ENCODE measurements at places on chromosomes 6 and 20. TPM values are rescaled to one million over a fixed set of nuclear protein-coding genes. Genes with fewer than 3 reads are reported as not detected.

DNA sequence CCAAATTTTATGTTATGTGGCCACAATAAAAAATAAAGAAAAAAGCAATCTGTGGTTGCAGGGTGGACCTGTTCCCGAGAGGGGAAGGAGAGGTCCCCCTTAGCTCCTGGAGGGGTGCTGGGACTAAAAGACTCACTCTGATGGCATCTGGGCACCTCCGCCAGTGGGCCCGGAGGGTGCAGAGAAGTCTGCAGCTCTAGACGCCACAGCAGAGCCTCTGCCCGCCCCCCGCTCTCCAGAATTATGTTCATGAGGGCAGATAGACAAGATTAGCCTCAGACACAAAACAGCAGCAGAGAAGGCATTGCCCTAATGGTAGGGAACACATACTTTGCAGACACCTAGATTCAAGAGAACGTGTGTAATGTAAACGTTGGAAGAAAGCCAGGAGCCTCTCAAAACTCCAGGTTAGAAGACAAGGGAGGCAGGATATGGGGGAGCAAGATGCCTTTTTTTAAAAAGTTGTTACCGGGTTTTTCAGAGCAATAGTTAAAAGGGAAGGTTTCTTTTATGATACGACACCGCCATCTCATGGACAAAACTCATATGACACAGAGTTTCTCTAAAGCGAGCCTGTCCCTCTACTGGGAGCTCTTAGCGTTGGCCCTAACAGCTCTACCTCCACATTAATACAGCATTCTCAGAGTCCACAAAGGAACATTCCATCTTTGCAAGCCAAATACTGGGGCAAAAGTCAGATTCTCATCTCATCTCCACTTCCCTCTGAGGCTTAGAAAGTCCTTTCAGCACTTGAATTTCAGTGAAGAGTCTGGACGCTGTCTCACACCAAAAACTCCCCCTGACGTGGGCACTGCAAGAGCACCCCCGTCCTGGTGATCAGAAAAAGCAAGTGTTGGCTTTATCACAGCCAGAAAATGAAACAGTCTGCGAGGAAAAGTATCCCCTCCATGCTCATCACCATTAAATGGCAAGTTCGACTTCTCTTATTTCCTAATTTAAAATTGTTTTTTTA, 47.2 kb downstream of the FOXF2 start:
- H3K27ac ChIP-seq, result no peak overlapping the region
- no peaks in the 10 kb centered on the region for H3K4me1 ChIP-seq
- no peaks in the 10 kb centered on the region for H3K36me3 ChIP-seq

- H3K4me1 ChIP-seq, result peaks cover 20% of the 10 kb centered on the region
- H3K27ac ChIP-seq, result no peak overlapping the region
- DNase-seq, result no peak
- H3K36me3 ChIP-seq, result no peaks in the 10 kb centered on the region
- H3K27me3 ChIP-seq, result no peaks in the 10 kb centered on the region
These were observed 3.2 kb downstream of the SULF2 start for GRCh38 chr20:47782076-47782475.

The POU3F2 gene
- polyA plus RNA-seq, result 0.32 TPM

GRCh38 chr6:124682751-124683150, 279.5 kb upstream of the RNF217 start:
- no peaks in the 10 kb centered on the region for H3K27me3 ChIP-seq
- no peaks in the 10 kb centered on the region for H3K36me3 ChIP-seq
- H3K27ac ChIP-seq, result no peak overlapping the region

The XKR7 gene
- 0.96 TPM for polyA plus RNA-seq

- peaks cover 25% of the 10 kb centered on the region for H3K4me1 ChIP-seq
- no peaks in the 10 kb centered on the region for H3K27me3 ChIP-seq
- H3K27ac ChIP-seq, result peak overlapping the region; percentile 39
- no peak for DNase-seq
These were observed 567.9 kb upstream of the CITED2 start for GRCh38 chr6:139942331-139942730.

The SPEF1 gene
- 28.8 TPM for polyA plus RNA-seq

DNA sequence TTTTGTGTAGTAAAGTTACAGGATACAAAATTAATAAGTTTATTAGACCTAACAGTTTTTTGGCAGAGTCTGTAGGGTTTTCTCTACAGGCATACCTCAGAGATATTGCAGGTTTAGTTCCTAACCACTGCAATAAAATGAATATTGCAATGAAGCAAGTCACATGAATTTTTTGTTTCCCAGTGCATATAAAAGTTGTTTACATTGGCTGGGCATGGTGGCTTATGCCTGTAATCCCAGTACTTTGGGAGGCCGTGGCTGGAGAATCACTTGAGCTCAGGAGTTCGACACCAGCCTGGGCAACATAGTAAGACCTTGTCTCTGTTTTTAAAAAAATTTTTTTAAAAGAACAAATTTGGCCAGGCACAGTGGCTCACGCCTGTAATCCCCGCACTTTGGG, 16.0 kb downstream of the C6orf52 start:
- H3K4me1 ChIP-seq, result no peaks in the 10 kb centered on the region
- no peak overlapping the region for H3K27ac ChIP-seq

DNA sequence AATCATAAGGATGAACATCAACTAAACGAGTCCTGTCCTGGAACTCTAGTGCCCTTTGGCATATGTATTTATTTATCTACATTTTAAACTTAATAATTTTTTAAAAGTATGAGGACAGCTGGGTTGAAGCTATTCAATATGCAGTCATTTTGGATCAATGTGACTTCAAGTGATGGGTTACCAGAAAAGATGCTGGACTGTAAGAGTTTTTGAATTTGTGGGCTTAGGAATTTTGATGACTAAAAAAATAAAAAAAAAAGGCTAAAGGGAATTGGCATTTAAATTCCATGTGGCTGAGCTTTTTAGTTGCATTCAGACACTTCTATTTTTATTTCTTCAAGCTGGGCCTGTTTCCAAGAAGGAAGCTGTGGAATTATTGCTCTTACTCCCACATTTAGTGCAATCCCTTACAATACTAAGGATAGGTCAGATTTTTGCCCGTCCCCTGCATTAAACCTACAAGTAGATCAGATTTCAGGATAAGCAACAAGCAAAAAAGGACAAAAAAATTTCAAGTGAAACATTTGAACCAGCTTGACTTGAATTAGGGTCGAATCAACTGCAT, 704.2 kb upstream of the CITED2 start:
- H3K36me3 ChIP-seq, result no peaks in the 10 kb centered on the region
- H3K4me3 ChIP-seq, result no peak overlapping the region
- H3K27ac ChIP-seq, result peak overlapping the region; percentile 82
- peaks cover 27% of the 10 kb centered on the region for H3K4me1 ChIP-seq

The AKIRIN2 gene
- polyA plus RNA-seq, result 65.2 TPM

The TRIM15 gene
- 1.1 TPM for polyA plus RNA-seq

DNA sequence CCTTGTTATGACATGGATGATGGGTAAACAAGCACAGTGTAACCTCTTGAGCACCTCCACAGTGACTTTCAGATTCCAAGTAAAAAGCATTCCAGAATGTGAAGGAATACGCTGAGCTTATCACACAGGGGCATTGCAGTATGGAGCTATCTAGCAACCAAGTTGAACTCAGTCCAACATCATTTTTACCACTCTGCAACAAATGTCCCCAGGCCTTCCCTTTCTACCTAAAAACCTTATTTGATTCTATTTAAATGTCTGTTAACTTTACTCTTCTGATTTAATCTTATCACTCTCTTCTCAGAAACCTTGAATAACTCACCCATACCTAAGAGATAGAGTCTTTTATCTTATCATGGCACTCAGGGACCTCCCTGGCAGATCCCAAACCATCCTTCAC, 195.8 kb upstream of the CDYL start:
- no peak overlapping the region for H3K27ac ChIP-seq
- H3K4me3 ChIP-seq, result no peak overlapping the region
- peaks cover 5% of the 10 kb centered on the region for H3K4me1 ChIP-seq

DNA sequence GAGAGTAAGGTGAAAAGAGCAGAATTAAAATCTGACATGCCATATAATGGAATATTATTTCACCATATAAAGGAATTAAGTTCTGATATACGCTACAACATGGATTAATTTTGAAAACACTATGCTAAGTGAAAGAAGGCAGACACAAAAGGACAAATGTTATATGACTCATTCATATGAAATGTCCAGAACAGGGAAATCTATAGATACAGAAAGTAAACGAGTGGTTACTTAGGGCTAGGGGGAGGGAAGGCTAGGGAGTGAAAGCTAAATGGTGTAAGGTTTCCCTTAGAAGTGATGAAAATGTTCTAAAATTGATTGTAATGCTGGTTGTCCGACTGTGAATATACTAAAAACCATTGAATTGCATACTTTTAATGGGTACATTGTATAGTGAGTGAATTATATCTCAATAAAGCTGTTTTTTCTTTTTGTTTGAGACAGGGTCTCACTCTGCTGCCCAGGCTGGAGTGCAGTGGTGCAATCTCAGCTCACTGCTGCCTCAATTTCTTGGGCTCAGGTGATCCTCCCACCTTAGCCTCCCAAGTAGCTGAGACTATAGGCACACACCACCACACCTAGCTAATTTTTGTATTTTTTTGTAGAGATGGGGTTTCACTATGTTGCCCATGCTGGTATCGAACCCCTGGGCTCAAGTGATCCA, 8.2 kb downstream of the PRPH2 start:
- H3K36me3 ChIP-seq, result no peaks in the 10 kb centered on the region
- DNase-seq, result no peak
- H3K27ac ChIP-seq, result no peak overlapping the region

The ADGB gene
- 53.0 TPM for polyA plus RNA-seq

- H3K27ac ChIP-seq, result no peak overlapping the region
- H3K27me3 ChIP-seq, result no peaks in the 10 kb centered on the region
- no peak for DNase-seq
- no peaks in the 10 kb centered on the region for H3K4me1 ChIP-seq
- H3K4me3 ChIP-seq, result no peak overlapping the region
- no peaks in the 10 kb centered on the region for H3K36me3 ChIP-seq
These were observed 164.7 kb upstream of the PDE7B start for GRCh38 chr6:135686784-135687301.

The SMOC2 gene
- 110 TPM for polyA plus RNA-seq

DNA sequence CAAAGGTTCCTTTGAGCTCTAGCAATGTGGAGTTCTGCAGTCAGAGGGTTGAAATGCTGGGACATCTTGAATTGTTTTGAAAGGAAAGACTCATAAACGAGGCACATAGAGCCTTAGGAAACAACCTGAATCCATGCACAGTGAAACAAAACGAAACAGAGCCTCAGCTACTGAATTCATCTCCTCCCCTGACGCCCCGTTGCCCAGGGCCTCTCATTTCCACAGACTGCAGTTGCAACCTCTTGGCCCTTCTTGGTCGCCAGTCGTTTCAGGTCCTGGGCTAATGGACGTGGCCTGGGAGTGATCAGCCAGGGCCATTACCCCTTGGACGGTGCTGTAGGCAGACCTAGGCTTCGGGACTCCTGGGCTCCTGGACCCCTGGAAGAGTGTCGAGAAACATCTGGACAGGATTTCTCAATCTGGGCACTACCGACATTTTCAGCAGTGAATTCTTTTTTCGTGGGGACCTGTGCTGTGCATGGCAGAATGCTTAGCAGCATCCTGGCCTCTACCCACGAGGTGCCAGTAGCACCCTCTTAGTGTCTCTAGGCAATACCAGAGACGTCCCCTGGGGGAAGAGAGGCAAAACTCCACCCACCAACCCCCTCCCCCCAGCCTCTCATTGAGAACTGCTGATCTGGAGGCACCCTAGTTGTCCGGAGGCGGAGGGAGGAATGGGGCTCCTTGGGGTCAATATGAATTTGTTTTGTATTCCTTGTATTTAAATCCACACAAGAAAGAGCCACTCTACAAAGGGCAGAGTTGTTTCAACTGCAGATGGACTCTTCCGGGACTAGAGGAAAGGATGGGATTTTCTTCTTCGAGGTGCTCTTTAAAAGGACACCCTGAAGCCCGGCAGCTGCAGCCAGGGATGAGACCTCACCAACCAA, 50.2 kb downstream of the TMEM242 start:
- H3K27ac ChIP-seq, result peak overlapping the region; percentile 88
- H3K4me1 ChIP-seq, result peaks cover 20% of the 10 kb centered on the region
- no peak for DNase-seq
- no peaks in the 10 kb centered on the region for H3K27me3 ChIP-seq
- no peaks in the 10 kb centered on the region for H3K36me3 ChIP-seq

GRCh38 chr20:3653921-3654320, 9.3 kb downstream of the GFRA4 start:
- H3K36me3 ChIP-seq, result no peaks in the 10 kb centered on the region
- no peaks in the 10 kb centered on the region for H3K27me3 ChIP-seq
- no peak overlapping the region for H3K4me3 ChIP-seq
- DNase-seq, result no peak
- no peak overlapping the region for H3K27ac ChIP-seq

GRCh38 chr6:96794980-96795379, 42.3 kb downstream of the GPR63 start:
- no peak overlapping the region for H3K4me3 ChIP-seq
- no peaks in the 10 kb centered on the region for H3K4me1 ChIP-seq
- no peak overlapping the region for H3K27ac ChIP-seq
- DNase-seq, result no peak

DNA sequence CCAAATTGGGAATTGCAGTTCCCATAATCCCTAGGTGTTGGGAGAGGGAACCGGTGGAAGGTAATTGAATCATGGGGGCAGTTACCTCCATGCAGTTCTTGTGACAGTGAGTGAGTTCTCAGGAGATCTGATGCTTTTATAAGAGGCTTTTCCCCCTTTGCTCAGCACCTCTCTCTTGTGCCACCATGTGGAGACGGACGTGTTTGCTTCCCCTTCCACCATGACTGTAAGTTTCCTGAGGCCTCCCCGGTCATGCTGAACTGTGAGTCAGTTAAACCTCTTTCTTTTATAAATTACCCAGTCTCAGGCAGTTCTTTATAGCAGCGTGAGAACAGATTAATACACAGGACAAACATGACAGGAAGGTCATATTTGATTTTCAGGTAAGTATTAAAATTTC, 25.3 kb upstream of the HECA start:
- peak; percentile 25 for DNase-seq
- H3K4me1 ChIP-seq, result no peaks in the 10 kb centered on the region
- no peaks in the 10 kb centered on the region for H3K27me3 ChIP-seq
- H3K4me3 ChIP-seq, result no peak overlapping the region
- H3K36me3 ChIP-seq, result no peaks in the 10 kb centered on the region

GRCh38 chr6:97401533-97401932, 118.5 kb upstream of the MMS22L start:
- no peak for DNase-seq
- H3K27me3 ChIP-seq, result no peaks in the 10 kb centered on the region

DNA sequence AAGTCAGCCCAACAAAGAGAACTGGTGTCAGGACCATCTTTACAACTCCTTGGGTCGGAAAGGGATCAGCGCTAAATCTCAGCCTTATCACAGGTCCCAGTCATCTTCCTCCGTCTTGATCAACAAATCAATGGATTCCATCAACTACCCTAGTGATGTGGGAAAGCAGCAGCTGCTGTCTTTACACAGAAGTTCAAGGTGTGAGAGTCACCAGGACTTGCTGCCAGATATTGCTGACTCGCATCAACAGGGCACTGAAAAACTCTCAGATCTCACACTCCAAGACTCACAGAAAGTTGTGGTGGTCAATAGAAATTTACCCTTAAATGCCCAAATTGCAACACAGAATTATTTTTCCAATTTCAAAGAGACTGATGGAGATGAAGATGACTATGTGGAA, 25.3 kb upstream of the MTHFD1L start:
- DNase-seq, result no peak
- no peaks in the 10 kb centered on the region for H3K4me1 ChIP-seq
- no peaks in the 10 kb centered on the region for H3K36me3 ChIP-seq
- no peak overlapping the region for H3K27ac ChIP-seq

Data from testis (tissue), 5 donors.